ENCODE measurements at places on chromosomes 4 and X.

DNA sequence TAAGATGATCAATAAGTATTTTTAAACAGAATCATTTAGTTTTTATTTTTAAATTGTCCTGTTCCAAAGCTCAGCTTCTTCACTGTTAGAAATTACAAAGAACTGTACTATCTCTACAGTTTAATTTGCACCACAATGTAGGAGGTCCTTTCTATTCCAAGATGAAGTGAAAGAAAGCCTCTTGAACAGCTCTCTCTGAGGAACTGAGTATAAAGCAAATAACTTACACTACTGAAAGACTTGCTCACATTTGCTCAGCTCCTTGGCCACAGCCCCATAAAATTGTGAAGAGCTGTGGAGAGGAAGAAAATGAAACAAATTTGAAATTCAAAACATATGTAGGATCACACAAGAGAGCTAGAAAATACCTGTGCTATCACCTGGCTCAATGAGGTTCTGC, 68.6 kb downstream of the ENPEP start:
- no peak for DNase-seq

DNA sequence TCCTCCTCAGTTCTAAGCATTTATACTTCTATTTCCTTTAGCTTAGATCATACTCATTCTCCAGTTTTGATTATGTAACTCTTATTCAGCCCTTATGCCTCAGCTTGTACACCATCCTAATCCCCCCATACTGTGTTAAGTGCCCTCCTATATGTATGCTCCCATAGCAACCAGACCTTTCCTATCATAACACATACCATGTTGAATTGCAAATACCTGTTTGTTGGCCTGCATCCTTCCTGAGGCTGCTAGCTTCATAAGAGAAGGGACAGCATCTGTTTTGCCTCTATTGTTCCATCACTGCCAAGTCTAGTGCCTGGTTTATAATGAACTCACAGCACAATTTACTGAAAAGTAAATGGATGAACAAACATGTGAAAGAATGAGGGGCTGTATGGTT, 443.7 kb downstream of the CENPC start:
- no peak for DNase-seq

- peak; percentile 20 for DNase-seq
These were observed 191.8 kb upstream of the CXorf66 start for GRCh38 chrX:140157143-140157542.

DNA sequence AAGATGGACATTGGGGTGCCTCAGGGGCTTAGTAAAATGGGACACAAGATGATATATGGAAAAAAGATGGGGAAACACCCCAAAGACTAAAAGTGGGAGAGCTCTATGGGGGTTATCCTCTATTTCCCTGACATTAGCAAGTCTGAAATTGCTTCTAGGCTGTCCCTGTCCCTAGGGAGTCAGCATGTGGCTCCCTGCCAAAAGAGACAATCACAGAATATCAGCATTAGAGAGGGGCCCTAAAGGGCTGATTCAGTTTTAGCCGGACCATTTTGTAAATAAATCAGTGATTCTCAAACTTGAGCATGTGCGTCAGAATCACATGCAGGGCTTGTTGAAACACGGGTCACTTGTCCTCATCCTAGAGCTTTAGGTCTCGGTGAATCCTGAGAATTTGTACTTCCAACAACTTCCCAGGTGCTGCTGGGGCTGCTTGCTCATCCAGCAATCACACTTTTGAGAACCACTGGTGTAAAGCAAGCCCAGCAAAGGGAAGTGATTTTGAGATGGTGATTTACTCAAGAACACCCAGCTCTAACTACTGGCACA, 165.3 kb upstream of the DGKK start:
- peak; percentile 32 for DNase-seq

DNA sequence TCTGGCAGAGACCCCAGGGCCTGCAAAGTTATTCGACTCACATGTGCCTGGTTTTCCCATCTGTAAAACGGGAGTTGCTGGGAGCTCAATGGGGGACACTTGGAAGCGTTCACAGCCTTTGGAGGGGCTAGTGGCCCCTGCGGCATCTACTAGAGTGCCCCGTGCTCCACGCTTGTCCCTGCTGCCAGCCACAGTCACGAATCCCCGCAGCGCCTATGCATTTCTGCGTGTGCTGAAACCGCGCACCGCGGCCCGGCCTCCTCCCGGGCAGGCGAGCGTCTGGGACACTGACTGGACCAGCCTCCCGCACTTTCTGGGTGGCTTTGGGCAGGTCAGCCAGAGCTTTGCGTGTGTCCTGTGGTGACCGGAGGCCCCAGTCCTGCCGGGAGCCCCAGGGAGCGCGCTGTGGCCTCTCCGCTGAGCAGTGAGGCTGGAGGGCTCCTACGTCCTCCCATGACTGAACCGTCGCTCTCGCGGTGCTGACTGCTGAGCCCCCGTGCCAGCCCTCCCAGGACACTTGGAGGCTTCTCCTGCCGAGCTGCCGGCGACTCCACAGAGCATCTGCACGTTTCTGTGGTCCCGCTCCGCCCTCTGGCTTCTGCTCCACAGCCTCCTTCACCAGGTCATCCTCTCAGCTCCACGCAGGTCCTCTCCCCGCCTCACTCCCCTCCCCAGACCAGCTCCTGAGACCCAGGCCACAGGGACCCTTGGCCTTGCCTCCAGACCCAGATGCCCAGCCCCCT, 36.3 kb downstream of the PIGG start:
- no peak for DNase-seq
